Fibroblast of villous mesenchyme (primary cell): ENCODE measurements at places on chromosomes 11 and 22.

DNA sequence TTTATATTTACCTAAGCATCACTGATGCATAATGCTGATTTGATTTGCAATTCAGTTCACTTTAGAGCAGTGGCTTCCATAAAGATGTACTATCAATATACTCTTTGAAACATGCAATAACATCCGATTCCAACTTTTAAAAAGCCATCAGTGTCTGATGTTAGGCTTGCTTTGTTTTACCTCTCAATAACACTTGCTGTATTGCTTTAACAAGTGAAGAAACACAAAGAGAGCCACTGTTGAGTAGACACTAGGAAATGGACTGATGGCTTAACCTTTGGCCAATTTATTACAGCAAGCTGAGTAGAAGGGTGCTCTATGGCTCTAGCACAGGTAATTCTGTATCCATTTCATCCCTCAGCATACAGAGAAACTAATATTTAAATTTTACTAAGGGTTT, 122.1 kb downstream of the FCHSD2 start:
- DNase-seq, result no peak

DNA sequence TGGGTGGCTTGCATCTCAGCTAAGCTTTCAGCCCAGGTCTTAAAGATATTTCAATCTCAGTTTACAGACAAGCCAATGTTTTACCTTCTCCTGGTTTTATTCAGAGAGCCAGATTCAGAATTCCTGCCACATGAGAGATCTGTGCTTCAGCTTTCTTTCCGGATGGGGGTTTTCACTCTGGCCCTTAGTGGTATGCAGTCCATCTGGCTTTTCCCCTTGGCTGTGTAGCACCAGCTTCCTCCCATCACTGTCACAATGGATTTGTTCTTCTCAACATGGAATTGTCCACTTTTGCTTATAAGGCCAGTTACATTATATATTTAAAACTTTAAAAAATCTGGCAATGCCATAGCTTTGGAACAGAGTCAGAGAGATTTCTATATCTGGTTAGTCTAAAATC, 303.9 kb downstream of the ETS1 start:
- peak; percentile 17 for DNase-seq

GRCh38 chr22:35608088-35608487, 9.0 kb downstream of the MB start:
- no peak for DNase-seq

DNA sequence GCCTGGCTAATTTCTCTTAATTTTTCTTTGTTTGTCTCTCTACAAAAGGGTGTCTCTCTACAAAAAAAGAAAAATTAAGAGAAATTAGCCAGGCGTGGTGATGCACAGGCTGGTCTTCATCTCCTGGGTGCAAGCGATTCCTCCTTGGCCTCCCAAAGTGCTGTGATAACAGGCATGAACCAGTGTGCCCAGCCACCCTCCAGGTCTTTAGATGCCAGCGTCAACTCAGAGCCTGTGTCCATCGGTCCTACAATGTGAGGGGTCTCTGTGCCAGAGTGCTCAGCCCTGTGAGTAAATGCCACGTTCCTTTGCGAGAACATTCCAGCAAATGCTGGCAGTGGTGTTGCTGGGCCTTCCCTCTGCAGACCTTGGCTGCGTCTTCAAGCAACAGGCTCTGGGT, 62.7 kb downstream of the IGF2 start:
- DNase-seq, result no peak
